T47D (cell line): ENCODE measurements at places on chromosomes 5 and 9.

- no peak for DNase-seq
Observed at GRCh38 chr5:121982146-121982892, 20.5 kb downstream of the SRFBP1 start.

GRCh38 chr9:130292106-130292505 is 26.5 kb downstream of the HMCN2 start:
- DNase-seq: no peak

- DNase-seq: no peak
Observed at GRCh38 chr9:129011761-129012181, 16.4 kb downstream of the SH3GLB2 start.

DNA sequence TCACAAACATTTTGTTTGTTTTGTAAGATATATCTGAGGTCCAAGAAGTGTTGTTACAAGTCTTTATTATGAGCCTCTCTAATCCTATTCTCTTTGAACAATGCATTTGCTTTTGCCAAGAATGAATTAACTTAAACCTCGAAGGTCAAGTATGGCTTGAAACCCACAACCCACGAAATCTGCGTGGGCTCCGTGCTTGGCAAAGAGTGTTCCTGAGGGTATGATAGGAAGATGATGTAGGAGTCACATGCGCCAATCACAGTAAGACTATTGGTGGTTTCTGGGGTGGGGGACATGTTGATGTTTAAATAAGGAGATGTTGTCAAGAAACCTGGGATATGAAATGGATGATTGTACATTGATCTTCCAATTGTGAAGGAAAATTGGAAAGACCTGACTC is 330.8 kb upstream of the RFX3 start:
- DNase-seq: no peak

DNA sequence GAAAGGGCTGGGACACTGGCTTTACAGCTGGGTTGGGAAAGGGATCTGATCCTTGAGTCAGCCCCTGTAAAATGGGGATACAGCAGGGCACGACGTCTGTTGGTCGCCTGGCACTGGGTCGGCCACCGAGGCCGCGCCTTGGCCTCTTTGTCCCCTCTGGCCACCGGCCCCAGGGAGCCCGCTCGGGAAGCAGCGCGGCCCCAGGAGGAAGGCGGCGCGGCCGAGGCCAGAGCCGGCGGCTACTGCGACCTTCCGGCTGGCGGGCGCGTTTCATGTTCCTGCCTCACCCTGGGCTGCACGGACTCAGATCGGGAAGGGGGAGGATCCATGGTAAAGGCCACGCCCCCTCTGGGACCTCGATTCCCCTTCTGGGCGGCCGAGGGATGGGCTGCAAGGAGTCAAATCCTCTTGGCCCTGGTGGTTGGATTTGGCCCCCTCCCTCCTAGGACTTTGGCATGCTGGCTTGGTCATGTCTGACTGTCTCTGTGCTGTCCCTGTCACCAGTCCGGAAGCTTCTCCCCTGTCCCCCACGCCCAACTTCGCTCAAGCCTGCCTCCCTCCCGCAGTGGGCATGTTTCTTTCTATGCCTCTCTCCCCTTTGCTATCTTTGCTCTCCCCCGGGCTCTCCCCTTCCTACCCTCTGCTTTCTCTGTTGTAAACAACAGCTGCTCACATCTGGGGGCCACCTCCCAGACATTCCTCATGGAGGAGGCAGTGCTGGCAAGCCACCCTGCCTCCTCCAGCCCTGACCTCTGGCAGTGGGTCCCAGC is 25.8 kb downstream of the FPGS start:
- no peak for DNase-seq

DNA sequence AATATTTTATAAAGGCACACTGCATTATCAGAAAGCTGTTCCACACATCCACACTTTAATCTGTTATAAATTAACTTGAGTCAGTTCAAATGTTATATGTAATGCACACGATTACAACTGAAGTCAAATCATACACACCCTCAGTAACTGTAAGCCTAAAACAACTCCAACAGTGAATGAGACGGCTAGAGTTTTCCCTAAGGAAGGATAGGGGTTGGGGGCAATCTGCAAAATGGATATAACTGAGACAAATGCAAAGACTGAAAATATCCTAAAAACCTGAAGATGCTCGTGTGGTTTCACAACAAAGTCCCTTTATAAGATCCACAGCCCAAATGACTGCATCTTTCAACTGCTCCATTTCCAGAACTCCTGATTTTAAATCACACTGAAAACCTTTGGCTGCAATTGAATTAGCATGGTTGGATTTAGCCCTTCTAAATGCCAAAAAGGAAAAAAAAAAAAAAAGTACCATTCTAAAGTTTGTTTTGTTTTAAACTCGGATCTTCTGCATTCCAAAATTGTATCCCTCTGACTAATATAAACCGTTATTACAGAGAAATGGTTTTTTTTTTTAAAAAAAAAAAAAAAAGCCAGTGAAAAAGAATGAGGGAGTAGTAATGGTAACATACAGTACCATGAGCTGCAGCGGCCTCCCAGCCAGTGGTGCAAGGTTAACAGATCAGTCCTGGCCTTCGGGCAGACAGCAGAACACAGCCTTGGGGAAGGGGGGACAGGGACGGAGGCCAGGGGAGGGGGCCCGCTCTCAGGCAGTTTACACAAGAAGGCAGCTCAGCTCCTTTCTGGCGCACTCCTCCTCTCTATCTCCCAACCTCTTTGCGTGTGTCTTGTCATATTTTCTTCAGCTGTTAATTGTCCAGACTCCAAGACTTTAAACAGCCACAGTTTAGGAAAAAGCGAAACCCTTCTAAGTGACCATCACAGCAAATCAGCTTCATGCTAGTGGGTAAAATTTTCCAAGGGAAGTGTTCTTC is 166.1 kb downstream of the BNC2 start:
- no peak for DNase-seq

DNA sequence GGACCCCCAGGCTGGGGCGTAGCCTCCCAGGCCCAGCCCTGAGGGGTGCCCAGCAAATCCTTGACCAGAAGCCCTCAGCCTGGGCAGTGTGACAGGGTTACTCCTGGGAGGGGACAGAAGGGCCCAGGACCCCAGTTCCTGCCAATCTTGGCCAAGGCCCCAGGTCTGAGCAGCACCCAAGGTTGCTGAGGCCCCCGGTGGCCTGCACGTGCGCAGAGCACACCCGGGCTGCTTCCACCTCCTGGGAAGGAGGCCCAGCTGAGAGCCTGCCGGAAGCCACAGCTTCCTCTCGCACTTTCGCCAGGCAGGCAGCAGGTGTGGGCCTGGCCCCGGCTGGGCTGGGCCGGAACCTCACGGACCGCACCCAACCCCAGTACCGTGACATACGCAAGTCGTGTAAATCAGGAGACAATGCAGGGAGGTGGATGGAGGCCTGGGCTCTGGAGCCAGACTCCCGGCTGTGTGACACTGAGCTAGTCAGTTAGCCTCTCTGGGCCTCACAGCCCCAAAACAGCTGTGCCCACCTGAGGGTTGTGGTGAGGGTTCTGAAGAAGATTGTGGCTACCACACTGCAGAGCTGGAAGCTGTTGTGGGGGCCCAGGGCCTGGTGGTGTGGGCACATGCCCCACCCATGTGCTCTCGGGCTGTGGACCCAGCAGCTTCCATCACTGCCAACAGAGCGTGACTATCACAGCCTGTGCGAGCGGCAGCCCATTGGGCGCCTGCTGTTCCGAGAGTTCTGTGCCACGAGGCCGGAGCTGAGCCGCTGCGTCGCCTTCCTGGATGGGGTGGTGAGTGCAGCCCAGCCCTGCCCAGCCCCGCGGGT is 5.1 kb downstream of the GRK6 start:
- no peak for DNase-seq

DNA sequence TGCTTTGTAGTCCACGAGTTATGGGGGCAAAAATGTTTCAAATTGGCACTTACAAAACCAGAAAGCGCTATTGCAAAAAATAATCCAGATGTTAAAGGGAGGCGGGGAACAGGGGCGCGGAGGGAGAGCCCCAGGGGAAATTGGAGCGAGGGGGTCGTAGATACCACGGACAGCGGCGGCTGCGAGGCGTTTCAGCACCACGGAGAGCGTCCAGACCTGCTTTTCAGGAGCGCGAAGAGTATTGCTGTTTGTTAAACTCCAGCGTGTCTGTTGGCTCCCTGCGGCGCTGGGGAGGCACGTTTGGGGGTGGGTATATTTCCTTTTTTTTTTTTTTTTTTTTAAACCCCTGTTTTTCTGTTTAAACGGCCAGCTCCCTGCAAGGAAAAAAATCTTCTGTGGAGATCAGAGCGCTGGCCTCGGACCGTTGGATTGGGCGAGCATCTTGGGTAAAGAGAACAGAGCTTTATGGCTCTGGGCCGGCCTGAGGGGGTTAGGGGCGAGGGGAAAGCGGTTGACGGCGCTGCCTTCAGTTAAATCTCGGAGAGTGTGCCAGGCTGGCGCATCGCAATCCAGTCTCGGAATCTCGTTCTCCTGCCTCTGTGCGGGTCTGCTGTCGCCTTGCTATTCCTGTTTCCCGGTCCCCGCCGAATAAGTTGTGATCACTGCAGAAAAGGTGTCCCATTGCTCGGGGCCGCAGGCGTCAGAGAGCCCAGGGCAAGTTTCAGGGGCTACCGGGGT is at the start of gene GLRA1:
Gene GLRA1 (minus strand): TSS at position 288 of the 738 bp plus-strand sequence. CDS start 302 bp downstream, outside the sequence.
- peak; percentile 77 for DNase-seq

GRCh38 chr9:114351932-114352331 is 22.3 kb downstream of the ORM2 start:
- no peak for DNase-seq

DNA sequence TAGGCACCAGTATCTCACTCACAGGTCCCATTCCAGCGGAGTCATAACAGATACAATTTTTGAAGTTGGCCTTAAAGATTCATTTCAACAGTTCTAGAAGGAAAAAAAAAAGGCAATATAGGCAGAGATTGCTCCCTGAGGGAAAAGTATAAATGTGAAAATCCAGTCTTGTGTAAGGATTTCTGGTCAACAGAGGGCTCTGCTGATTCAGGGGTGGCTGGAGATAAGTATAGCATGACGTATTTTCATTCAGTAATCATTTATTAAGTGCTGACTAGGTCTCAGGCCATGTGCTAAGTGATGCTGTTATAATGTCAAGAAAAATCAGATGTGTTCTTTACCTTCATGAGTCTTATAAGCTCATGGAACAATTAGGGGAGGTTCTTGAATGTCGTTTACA is 377.3 kb upstream of the MEF2C start:
- no peak for DNase-seq

- no peak for DNase-seq
Observed at GRCh38 chr5:174777583-174777982, 53.2 kb downstream of the MSX2 start.
